ENCODE measurements at places on chromosomes 5 and 9. TPM values are rescaled to one million over a fixed set of nuclear protein-coding genes. Genes with fewer than 3 reads are reported as not detected.

TAS2R1 gene
- total RNA-seq = not detected

CER1 gene
- not detected for total RNA-seq

UBE2QL1 gene
- total RNA-seq = 0.25 TPM

ARL14EPL gene
- 0.18 TPM for total RNA-seq

LCN12 gene
- total RNA-seq = not detected

MUSK gene
- not detected for total RNA-seq

LCN1 gene
- total RNA-seq = not detected
